Colonic mucosa (tissue), 4 donors: ENCODE measurements at places on chromosomes 1 and 21. TPM values are rescaled to one million over a fixed set of nuclear protein-coding genes. Genes with fewer than 3 reads are reported as not detected.

The CRYAA gene
- not detected for total RNA-seq

The POU3F1 gene
- not detected for total RNA-seq

The FNBP1L gene
- total RNA-seq, result 48.3 TPM

GRCh38 chr1:112878321-112878720, 77.7 kb downstream of the SLC16A1 start:
- no peak for DNase-seq

- no peak for DNase-seq
Observed at GRCh38 chr1:40057310-40058030, 16.9 kb downstream of the CAP1 start.

GRCh38 chr1:33256221-33256470, 146 bp upstream of the ZNF362 start:
- DNase-seq, result no peak

DNA sequence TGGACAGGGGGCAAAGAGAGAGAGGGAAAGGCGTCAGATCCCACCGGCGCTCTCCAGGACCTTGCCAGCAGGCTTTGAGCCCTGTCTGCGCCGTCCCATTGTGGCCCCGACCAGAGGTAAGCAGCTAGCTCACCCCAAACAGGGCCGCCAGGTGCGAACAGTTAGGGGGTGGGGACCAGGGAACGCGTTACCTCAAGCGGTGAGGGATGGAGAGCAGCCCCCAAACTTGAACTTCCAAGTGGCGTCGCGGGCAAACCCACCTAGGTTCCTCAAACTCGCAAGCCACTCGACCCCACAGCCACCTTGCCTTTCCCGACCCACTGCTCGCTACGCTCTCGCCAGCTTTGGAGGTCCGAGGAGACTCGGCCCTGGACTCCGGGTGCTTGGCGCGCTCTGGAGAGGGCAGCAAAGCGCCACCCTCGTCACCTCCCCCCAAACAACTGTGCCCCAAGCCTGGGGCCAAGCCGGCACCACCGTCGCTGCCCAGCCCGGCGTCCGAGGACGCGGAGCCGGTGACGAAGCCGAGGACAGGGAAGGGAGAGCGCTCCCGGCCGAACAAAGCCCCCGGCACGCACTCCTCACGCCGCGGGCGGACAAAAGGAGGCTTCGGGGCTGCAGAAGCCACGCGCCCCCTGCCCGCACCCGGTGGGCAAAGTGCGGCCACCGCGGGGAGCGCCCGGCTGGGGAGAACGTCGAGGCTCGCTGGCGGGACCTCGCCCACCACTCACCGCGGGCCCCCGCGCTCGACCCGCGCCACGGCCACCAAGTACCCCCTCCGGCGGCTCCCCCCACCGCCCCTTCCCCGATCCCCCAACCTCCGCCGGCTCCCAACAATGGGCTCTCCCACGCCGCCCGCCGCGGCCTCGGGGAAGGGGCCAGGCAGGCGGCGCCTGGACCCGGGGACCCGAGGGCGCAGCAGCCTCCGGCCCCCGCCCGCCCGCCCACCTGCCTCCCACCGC, 976 bp downstream of the SSBP3 start:
- DNase-seq, result no peak
